ENCODE measurements at places on chromosomes 13 and 19.

DNA sequence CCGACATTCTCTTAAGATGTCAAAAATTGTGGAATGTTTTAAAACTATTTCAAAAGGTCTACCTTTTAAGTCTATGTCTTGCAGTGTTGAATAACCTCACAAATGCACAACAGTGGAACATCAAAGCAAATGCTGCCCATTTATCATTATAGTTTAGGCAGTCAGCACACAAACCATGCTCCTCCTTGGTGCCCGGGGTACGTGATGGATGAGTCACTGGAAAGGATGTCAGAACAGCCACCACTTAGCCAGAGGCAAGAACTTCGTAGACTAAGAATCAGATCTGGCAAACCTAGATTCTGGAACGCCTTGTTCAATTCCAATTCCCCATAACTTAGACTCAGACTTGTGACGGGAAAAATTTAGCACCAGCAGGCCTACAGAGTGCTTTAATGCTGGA is 343.6 kb downstream of the FGF9 start:
- no peak for DNase-seq

DNA sequence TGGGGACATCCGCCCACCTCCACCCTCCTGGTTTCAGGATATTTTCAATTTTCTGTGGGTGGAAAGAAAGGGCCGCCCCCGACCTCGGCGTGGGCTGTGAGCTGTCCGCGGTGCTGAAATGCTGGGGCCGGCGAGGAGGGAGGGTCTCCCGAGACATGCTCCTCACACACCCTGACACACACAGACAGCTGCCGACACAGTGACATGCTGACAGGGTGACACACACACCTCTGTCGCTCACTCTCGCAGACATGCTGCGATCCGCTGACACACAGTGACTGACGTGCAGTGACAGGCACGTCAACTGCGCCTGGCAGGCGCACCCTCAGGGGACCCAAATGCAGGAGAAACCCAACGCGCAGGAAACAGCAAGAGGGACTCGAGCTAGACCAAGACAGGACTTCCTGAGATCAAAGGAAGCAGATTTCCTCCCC is 25.1 kb upstream of the MEIS3 start:
- peak; percentile 59 for DNase-seq

DNA sequence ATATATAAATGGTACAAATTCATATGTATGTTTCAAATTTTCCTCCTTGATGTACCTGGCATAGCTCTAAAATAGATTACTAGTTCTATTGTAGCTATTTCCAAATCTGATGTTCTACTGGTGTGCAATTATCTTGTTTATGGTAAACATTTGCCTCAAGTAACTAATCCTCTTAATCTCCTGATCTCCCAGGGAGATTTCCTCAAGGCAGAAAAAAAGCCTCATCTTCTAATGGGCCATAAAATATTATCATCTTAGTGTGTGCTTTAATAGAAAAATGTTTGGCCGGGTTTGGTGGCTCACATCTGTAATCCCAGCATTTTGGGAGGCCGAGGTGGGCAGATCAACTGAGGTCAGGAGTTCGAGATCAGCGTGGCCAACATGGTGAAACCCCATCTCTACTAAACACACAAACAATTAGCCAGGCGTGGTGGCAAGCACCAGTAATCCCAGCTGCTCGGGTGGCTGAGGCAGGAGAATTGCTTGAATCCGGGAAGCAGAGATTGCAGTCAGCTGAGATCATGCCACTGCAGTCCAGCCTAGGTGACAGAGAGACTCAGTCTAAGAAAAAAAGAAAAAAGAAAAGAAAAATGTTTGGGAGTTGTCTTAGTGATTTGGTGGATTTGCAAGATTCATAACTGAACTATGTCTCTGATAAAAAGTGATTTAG is 498.9 kb upstream of the SLITRK5 start:
- no peak for DNase-seq

- DNase-seq = peak; percentile 34
Observed at GRCh38 chr13:40664350-40665125, 1.9 kb downstream of the FOXO1 start.

DNA sequence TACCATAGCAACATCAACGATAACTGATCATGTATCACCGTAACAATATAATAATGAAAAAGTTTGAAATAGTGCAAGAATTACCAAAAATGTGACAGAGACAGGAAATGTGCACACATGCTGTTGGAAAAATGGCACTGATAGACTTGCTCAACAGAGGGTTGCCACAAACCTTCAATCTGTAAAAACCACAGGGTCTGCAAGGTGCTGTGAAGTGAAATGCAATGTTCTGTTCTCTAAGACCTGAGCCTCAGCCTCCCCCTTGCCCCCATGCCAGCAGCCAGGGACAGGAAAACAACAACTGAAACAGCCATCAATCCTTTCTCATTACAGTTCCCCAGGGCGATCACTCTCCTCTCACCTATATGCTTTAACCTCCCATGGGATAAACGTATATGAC is 88.4 kb downstream of the USP12 start:
- DNase-seq = no peak

- DNase-seq = no peak
Observed at GRCh38 chr19:369256-369655, 24.7 kb upstream of the MIER2 start.
